ENCODE measurements at places on chromosomes 7 and 10. TPM values are rescaled to one million over a fixed set of nuclear protein-coding genes. Genes with fewer than 3 reads are reported as not detected.

- no peak for DNase-seq
Measured at GRCh38 chr7:24902276-24902675, 77.7 kb downstream of the OSBPL3 start.

GRCh38 chr10:72274730-72275350 lies 1.1 kb downstream of the DDIT4 start:
- peaks cover 48% of the 10 kb centered on the region for H3K4me1 ChIP-seq
- DNase-seq: peak; percentile 75
- H3K27me3 ChIP-seq: no peaks in the 10 kb centered on the region
- peak overlapping the region; percentile 78 for H3K27ac ChIP-seq

GRCh38 chr10:113630929-113631533 lies 32.8 kb downstream of the NRAP start:
- H3K27ac ChIP-seq: no peak overlapping the region
- H3K4me1 ChIP-seq: no peaks in the 10 kb centered on the region
- H3K36me3 ChIP-seq: no peaks in the 10 kb centered on the region
- H3K4me3 ChIP-seq: no peak overlapping the region
- DNase-seq: no peak

GRCh38 chr7:105014693-105015389 lies 836 bp downstream of the KMT2E start:
- H3K27ac ChIP-seq: peak overlapping the region; percentile 100
- no peaks in the 10 kb centered on the region for H3K27me3 ChIP-seq
- peak overlapping the region; percentile 84 for H3K4me3 ChIP-seq
- DNase-seq: peak; percentile 34
- peaks cover 5% of the 10 kb centered on the region for H3K36me3 ChIP-seq
- peaks cover 6% of the 10 kb centered on the region for H3K4me1 ChIP-seq

- peaks cover 5% of the 10 kb centered on the region for H3K27me3 ChIP-seq
- no peaks in the 10 kb centered on the region for H3K4me1 ChIP-seq
- no peak overlapping the region for H3K4me3 ChIP-seq
- DNase-seq: no peak
- H3K27ac ChIP-seq: no peak overlapping the region
Measured at GRCh38 chr10:4780782-4781181, 45.2 kb upstream of the AKR1E2 start.

DNA sequence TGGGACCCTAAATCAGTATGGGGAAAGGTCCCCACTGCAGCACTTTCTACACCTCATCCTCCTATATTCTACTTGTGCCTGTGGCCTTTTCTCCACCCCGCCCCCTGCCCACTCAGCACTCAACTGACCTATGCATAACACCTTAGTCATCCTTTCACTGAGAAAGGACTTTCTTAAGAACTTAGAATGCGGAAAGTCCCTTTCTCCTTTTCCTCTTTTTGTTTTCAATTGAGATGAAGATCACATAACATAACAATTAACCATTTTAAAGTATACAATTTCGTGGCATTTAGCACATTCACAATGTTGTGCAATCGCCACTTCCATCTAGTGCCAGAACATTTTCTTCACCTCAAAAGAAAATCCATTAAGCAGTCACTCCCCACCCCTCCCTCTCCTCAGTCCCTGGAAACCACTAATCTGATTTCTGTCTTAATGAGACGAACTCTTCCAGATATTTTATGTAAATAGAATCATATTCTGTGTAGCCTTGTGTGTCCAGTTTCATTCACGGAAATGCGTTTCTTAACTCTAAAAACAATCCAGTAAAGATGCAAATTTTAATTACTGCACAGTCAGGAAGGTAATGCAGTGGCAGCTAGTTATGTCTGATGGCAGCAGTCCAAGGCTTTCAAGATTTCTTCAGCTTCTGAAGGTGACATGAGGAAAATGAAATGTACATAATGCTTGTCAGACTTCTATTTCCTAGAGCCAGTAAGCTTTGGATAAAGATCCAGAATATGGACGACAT lies 41.7 kb downstream of the FAS start:
- peaks cover 3% of the 10 kb centered on the region for H3K4me1 ChIP-seq
- no peaks in the 10 kb centered on the region for H3K36me3 ChIP-seq
- no peaks in the 10 kb centered on the region for H3K27me3 ChIP-seq
- H3K27ac ChIP-seq: no peak overlapping the region
- no peak for DNase-seq
- no peak overlapping the region for H3K4me3 ChIP-seq

Gene EPO
- total RNA-seq: not detected

DNA sequence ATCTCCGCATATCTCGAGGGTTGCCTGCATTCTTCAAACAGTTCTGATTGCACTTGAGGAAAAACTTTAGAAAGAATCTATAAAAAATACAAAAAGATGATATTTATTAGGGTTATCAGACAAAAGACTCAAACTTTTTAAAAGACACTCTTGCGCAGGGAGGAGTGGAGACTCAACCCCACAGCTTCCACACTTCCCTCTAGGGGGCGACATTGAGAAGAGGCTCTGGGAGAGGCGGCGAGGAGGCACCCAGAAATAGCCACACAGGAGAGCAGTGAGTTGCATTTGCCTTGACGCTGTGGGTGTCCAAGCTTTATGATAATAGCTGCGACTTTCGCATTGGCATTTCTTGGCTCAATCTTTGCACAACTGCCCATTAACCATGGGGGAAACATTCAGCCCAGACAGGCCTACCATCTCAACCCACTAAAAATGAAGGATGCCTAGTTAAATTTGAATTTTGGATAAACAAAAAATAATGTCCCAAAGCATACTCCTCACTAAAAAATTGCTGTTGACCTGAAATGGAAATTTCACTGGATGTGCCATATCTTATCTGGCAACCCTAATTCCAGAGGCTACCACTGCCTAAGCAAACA lies 86.2 kb downstream of the EBF3 start:
- no peaks in the 10 kb centered on the region for H3K4me1 ChIP-seq
- no peaks in the 10 kb centered on the region for H3K36me3 ChIP-seq
- no peak overlapping the region for H3K27ac ChIP-seq
- no peak overlapping the region for H3K4me3 ChIP-seq
- H3K27me3 ChIP-seq: peaks cover 2% of the 10 kb centered on the region
- DNase-seq: no peak

DNA sequence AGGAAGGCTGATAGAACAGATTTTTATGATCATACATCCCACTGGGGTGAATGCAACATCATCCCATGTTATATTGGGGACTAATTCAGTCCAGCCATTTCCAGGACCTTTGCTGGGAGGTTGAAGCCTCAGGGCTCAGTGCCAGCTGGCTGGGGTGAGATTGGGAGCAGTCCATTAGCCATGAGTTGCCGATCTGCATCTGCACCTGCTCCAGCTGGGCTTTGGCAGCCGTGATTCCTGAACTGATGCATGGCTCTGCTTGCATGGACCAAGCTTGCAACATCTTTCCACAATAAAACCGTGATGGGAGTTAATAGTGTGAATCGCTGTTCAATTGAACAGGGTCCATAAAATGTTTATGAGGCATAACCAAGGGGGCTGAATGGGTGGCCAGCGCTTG lies 346.9 kb downstream of the TYW1 start:
- no peak overlapping the region for H3K4me3 ChIP-seq
- no peaks in the 10 kb centered on the region for H3K4me1 ChIP-seq
- H3K27me3 ChIP-seq: no peaks in the 10 kb centered on the region
- DNase-seq: no peak
- no peak overlapping the region for H3K27ac ChIP-seq
- peaks cover 7% of the 10 kb centered on the region for H3K36me3 ChIP-seq

DNA sequence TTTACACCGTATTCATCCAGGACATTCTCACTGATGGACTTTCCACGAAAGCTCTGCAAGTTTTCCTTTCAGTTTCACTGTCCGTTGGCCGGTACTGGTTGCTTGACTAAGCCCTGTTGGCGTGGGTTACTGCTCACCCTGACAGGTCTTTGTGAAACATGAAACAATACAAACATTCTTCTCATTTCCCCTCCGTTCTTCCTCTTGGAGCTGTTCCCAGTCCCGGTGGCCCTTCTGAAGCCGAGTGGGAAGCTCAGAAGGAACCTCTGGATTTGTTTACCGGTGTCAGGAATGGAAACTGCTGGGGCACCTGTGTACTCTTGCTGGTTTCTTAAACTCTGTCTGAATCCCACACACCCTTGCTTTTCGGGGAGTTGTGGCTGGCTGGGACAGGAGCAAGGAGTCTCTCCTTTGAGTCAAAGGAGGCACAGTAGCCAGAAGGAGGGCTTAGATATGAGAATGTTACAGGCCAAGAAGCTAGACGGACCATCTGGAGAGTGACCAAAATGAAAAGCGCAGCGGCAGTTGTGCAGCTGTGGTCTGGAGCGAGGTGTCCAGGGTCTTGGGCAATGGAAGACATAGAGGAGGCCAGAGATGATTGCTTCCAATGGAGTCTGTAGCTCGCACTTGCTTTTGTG lies 45.7 kb downstream of the LYZL2 start:
- H3K27ac ChIP-seq: no peak overlapping the region
- peaks cover 10% of the 10 kb centered on the region for H3K4me1 ChIP-seq
- H3K4me3 ChIP-seq: peak overlapping the region; percentile 11

DNA sequence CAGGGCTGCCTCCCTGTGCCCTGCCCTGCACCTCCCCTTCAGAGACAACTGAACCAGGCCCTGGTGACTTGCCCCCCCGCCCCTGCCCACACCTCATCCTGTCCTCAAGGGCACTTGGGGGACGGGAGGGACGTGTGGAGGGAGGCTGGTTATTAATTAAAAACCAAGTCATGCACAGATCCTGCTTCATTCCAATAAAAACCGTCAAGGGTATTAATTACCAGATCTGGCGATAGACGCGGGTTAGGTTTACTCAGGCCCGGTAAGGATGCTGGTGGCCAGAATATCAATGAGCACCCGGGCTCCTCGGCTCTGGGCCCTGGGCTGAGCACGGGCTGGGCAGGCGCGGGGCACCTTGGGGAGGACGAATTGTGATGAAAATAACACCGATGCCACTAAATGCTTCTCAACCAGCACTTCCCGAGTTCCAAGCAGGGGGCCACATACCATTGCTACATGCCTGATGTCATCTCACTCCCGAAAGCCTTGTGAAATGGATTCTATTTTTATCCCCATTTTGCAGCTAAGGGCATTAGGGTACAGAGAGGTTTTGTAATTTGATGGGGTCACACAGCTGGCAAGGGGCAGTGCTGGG lies 24.5 kb upstream of the GTF2IRD1 start:
- no peak for DNase-seq
- H3K36me3 ChIP-seq: no peaks in the 10 kb centered on the region
- H3K27me3 ChIP-seq: no peaks in the 10 kb centered on the region
- no peak overlapping the region for H3K4me3 ChIP-seq

GRCh38 chr10:122521011-122521410 lies 39.5 kb upstream of the DMBT1 start:
- H3K36me3 ChIP-seq: no peaks in the 10 kb centered on the region
- DNase-seq: no peak
- H3K27me3 ChIP-seq: no peaks in the 10 kb centered on the region
- H3K4me1 ChIP-seq: peaks cover 18% of the 10 kb centered on the region

- no peaks in the 10 kb centered on the region for H3K27me3 ChIP-seq
- H3K36me3 ChIP-seq: no peaks in the 10 kb centered on the region
- H3K4me3 ChIP-seq: no peak overlapping the region
- no peak overlapping the region for H3K27ac ChIP-seq
Measured at GRCh38 chr10:11757821-11758463, 15.8 kb downstream of the ECHDC3 start.

Gene PGAM2
- 1.3 TPM for total RNA-seq

- DNase-seq: no peak
- H3K4me1 ChIP-seq: no peaks in the 10 kb centered on the region
- no peak overlapping the region for H3K4me3 ChIP-seq
Measured at GRCh38 chr7:42606193-42606905, 305.5 kb downstream of the C7orf25 start.

DNA sequence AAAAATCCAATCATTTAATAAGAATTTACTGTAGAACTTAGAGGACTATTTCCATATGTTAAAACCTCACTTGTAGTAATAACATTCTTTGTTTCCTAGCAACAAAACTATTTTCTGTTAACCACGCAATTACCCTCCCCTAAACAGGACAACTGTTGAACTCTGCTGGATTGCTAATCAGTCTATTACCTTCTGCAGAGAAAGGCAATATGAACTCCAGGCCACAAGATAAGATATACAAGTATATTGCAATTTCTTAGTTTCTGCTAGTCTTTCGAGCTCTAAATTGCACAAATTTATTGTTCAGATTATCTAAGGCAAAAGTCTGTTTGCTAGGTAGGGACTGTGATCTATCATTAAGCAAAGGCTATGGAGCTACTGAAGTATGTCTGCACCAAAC lies 920.1 kb upstream of the LRRN3 start:
- H3K4me1 ChIP-seq: no peaks in the 10 kb centered on the region
- DNase-seq: no peak
- no peak overlapping the region for H3K27ac ChIP-seq
- no peaks in the 10 kb centered on the region for H3K36me3 ChIP-seq
- H3K4me3 ChIP-seq: no peak overlapping the region

- H3K27ac ChIP-seq: no peak overlapping the region
- no peak overlapping the region for H3K4me3 ChIP-seq
- H3K36me3 ChIP-seq: peaks cover 3% of the 10 kb centered on the region
- no peaks in the 10 kb centered on the region for H3K27me3 ChIP-seq
- no peak for DNase-seq
Measured at GRCh38 chr7:139562961-139563565, 39.6 kb downstream of the CLEC2L start.

Gene VSTM2A
- total RNA-seq: not detected

Gene ABCC2
- total RNA-seq: 3.4 TPM

- no peaks in the 10 kb centered on the region for H3K36me3 ChIP-seq
- H3K27ac ChIP-seq: no peak overlapping the region
- DNase-seq: no peak
- H3K4me3 ChIP-seq: no peak overlapping the region
Measured at GRCh38 chr7:64180989-64181388, 26.0 kb upstream of the ZNF735 start.

- no peaks in the 10 kb centered on the region for H3K27me3 ChIP-seq
- no peaks in the 10 kb centered on the region for H3K4me1 ChIP-seq
- H3K4me3 ChIP-seq: no peak overlapping the region
- H3K27ac ChIP-seq: no peak overlapping the region
Measured at GRCh38 chr7:66643395-66643794, 14.7 kb downstream of the KCTD7 start.

Gene ACTA2
- total RNA-seq: 1.8 TPM

- H3K27ac ChIP-seq: no peak overlapping the region
- no peaks in the 10 kb centered on the region for H3K4me1 ChIP-seq
- DNase-seq: no peak
- no peaks in the 10 kb centered on the region for H3K27me3 ChIP-seq
Measured at GRCh38 chr7:572416-573268, 53.0 kb upstream of the PDGFA start.

DNA sequence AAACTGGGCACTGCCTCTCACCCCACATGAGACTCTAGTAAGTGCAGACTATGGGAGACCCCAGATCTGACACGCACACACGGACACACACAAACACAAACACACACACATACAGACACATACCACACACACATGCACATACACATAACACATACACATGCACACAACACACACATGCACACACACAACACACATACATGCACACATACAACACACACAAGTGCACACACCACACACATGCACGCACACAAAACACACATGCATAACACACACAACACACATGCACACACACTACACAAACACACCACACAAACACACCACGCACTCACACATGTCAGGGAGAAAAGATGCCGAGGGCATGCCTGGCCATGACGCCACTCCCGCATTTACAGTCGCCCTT lies 205.5 kb downstream of the TYW1B start:
- no peak overlapping the region for H3K27ac ChIP-seq
- no peak overlapping the region for H3K4me3 ChIP-seq
- no peaks in the 10 kb centered on the region for H3K36me3 ChIP-seq
- H3K27me3 ChIP-seq: no peaks in the 10 kb centered on the region

GRCh38 chr7:3210531-3210930 lies 90.5 kb upstream of the SDK1 start:
- H3K27ac ChIP-seq: no peak overlapping the region
- no peaks in the 10 kb centered on the region for H3K36me3 ChIP-seq
- no peaks in the 10 kb centered on the region for H3K4me1 ChIP-seq
- no peaks in the 10 kb centered on the region for H3K27me3 ChIP-seq
